ENCODE measurements at places on chromosomes 11 and 22.

- DNase-seq = no peak
Measured at GRCh38 chr11:62676698-62677097, 2.2 kb downstream of the UBXN1 start.

GRCh38 chr11:7347611-7348431, 96.1 kb downstream of the SYT9 start:
- DNase-seq = no peak

DNA sequence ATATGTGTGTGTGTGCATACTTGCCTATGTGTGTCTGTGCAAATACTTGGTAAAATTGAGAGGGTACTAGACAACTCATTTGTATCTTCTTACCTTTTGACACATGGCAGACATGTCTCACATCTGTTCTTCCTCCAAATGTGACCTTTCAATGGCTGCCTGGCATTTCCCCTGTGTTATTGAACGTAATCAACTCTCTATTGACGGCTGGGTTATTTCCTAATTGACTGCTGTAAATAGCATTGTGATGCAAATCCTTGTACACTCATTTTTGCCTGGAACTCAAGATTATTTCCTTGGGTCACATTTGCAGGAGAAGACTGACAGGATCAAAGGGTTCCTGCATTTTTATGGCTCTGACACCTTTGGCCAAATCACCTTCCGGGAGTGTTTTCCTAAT, 37.4 kb downstream of the KCNQ1 start:
- no peak for DNase-seq

DNA sequence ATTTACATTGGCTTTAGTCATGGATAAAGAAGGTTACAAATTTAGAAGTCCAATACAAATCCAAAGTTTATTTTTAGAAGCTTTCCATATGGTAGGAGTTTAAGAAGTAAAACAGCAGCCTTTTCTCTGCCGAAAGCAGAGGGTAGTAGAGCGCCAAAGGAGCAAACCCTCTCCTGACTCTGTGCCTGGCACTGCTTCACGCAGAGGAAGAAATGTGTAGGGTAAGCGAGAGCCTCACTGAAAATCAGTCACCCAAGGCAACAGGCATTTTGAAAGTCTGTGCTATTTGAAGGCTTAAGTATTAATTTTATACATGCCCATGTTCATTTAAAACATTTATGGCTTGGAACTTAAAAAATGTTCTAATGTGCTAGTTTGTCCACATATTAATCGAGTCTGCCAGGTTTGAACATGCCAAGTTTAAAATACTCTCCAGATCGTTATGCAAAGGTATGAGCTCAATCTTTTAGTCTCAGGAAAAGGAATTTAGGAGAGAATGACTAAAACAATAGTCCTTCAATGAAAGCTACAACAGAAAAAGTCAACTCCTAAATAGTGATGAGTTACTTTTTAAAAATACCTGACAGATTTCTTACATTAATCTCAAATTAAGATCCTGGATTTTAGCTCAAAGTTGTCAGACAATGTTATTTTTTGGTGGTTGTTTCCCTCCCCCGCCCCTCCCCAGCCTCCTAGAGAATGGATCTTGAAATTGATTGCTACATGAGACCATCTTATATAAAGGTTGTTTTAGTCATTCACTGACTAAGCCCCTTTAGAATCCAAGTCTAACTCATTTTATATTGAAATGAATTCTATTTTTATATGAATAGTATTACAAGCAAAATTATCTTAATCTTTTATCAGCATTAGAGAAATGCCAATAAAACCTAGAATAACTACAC, 38.7 kb downstream of the MRTFA start:
- DNase-seq = peak; percentile 41

DNA sequence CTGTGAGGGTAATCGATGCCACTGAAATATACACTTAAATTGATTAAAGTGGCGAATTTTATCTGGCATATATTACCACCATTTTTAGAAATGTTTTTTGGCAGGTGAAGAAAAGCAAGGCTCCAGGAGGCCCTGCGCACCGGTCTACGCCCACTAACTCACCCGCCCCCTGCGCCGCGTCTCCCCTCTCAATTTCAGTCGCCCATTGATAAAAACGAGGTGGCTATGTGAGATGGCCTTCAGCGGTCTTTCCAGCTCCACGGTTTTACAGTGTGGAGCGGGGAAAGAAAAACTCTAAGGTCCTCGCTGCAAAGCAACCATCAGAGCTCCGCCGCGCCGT, 602 bp upstream of the AQP11 start:
- no peak for DNase-seq

- DNase-seq = no peak
Measured at GRCh38 chr11:90223248-90223585, 368 bp upstream of the CHORDC1 start.

DNA sequence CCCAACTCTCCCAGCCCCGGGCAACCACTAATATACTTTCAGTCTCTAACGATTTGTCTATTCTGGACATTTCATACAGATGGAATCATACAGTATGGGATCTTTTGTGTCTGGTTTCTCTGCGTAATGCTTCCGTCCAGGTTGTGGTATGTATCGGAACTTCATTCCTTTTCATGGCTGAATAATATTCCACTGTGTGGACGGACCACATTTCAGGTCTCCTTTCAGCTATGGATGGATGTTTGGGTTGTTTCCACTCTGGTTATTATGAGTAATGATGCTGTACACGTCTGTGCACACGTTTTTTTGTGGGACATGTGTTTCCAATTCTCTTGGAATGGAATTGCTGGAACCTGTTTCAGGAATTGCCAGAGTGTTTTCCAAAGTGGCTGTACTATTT, 17.4 kb upstream of the CPT1A start:
- DNase-seq = no peak
